ENCODE measurements at places on chromosomes 1 and 21. TPM values are rescaled to one million over a fixed set of nuclear protein-coding genes. Genes with fewer than 3 reads are reported as not detected.

The ACOT11 gene
- total RNA-seq: 40.2 TPM

DNA sequence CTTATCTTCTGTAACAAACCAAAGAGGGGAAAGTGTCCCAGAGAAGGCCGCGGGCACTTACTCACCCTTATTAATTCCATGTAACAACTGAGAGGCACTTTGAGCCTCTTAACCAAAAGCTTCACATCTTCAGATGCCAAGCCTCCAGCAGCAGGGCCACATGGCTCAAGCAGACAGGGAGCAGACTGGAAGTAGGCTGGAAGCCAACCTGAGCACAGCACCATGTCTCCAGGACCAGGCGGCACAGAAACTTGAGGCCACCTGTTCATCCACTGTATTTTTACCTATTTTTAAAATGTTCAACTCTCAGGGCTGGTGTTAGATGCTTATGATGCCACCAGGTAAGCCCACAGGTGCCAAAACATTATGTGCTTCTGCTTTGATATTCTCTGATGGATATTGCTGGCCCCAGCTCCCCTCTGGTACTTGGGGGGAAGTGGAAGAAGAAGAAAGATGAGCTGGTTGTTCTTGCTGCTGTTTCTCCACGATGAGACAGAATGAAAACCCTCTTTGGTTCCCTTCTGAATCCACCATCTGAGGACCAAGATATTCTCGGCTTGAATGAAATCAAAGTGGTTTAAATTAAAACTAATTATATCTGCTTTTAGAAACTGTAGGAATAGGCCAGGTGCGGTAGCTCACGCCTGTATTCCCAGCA, 30.6 kb upstream of the SDE2 start:
- DNase-seq: no peak

DNA sequence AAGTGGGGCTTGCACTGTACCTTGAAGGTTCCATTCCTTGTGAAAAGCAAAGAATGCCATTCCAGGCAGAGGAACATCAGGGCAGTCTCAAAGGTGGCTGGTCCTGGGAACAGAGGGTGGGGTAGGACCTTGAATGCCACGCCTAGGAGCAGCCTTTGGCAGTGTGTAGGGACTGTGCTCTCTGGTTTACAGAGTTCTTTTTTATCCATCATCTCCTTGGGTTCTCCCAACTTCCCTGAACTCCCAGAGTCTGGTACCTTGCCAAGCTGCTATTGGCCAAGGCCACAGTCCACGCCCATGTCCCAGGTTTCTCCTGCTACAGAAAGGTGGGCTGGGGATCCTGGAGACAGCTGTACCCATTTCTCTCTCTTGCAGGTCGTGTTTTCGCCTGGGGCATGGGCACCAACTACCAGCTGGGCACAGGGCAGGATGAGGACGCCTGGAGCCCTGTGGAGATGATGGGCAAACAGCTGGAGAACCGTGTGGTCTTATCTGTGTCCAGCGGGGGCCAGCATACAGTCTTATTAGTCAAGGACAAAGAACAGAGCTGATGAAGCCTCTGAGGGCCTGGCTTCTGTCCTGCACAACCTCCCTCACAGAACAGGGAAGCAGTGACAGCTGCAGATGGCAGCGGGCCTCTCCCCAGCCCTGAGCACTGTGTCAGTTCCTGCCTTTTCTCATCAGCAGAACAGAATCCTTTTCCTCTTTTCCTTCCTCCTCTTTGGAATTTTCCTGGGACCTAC, 15.3 kb upstream of the TRNAU1AP start:
- no peak for DNase-seq

- DNase-seq: no peak
Measured at GRCh38 chr1:234844479-234845031, 234.6 kb upstream of the IRF2BP2 start.

The S100A7A gene
- not detected for total RNA-seq

GRCh38 chr1:212211371-212211770, 73.8 kb upstream of the PPP2R5A start:
- DNase-seq: no peak

- DNase-seq: no peak
Measured at GRCh38 chr21:42666925-42667324, 13.5 kb downstream of the PDE9A start.

DNA sequence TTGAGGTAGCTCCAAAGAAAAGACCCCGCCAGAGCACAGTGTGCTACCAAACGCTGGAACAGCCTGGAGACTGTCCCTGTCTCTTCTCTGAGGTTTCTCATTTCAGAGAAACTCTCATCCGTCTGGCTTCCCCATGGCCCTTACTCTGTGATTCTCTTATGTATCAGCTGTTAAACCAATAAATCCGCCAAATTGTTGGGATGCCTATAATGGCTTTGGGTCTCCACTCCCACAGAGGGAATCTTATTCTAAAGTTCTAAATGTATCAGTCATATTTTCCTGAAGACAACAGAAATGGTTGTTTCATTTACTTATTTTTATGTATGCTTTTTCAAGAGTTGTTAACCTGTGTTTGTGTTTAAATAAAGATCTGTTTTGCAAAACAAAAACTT, 4.0 kb downstream of the ERG start:
- no peak for DNase-seq

- no peak for DNase-seq
Measured at GRCh38 chr1:224192082-224192788, 9.2 kb downstream of the DEGS1 start.

GRCh38 chr21:17118638-17119384, 394.0 kb upstream of the CXADR start:
- DNase-seq: no peak

The PODN gene
- total RNA-seq: 27.4 TPM

- no peak for DNase-seq
Measured at GRCh38 chr1:208251911-208252835, 8.0 kb upstream of the PLXNA2 start.

GRCh38 chr1:44681905-44682882, 7.7 kb downstream of the ARMH1 start:
- no peak for DNase-seq

GRCh38 chr1:200929530-200930278, 35.0 kb downstream of the INAVA start:
- DNase-seq: no peak

The IL19 gene
- not detected for total RNA-seq

DNA sequence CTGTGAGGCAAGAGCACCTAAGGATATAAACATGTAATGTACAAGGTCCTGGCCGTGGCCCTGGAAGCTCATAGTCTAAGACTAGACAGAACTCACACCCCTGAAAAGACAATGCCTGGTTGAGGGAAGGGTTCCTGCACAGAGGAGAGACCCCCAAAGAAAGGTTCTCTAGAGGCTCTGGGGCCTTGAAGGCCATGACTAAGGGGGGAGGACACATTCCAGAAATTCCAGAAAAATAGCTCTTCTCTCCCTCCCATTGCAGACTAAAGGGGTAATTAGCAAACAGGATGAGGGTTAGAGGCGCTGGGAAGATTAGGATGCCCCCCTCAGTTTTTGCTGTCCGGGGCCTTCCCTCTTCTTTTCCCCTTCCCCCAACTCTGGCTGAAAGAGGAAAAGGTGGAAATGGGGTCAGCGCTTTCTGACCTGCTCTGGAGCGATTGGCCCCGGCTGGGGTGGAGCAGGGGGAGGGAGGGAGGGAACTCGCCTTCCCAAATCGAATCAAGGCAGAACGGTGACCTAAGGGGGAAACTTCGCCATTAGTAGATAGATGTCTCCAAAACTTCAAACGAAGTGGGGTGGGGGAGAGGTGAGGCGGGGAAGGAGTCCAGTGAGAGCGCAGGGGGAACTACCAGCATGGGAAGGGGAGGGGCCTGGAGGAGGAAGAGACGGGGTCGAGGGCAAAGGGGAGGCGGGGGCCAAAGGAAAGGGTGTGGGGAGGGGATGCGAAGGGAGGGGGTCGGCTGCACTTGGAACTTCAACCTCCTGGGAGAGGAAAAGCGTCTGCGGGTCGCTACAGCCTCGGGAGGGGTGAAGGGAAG, 11.8 kb downstream of the PAX7 start:
- DNase-seq: no peak

The KIF17 gene
- 2.7 TPM for total RNA-seq

DNA sequence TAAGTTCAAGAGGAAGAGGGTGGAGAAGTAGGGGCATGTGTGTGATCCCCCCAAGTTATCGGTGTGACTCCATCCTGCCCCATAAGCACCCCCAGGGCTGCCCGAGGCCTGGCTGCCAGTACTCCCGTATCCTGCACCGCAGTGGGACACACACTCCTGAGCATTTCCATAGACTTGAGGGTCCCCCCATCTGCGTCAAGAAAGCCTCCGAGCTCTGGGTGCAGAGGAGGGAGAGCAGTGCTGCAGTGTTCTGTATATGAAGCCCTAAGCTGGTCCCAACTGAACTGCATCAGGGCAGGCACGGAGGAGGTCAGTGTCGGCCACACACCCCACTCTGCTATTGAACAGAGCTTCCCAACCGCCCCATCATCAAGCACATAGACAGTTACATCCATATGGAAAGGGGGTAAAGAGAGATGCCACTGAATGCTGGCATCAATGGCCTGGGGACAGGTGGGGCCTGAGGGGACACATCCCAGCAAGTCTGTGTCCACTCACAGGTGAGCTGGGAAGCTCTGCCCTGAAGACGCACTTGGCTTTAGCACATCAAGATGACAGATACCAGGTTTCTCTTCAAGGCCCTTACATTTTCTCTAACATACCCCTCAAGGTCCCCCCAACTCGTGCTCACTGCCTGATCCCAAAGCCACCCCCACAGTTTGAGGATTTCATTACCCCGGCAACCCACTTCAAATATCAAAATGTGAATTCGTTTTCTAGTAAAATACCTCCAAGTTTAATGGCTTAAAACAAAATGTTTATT, 64.3 kb downstream of the EVA1C start:
- no peak for DNase-seq

GRCh38 chr1:31152181-31152795, 86.8 kb upstream of the PUM1 start:
- DNase-seq: no peak

DNA sequence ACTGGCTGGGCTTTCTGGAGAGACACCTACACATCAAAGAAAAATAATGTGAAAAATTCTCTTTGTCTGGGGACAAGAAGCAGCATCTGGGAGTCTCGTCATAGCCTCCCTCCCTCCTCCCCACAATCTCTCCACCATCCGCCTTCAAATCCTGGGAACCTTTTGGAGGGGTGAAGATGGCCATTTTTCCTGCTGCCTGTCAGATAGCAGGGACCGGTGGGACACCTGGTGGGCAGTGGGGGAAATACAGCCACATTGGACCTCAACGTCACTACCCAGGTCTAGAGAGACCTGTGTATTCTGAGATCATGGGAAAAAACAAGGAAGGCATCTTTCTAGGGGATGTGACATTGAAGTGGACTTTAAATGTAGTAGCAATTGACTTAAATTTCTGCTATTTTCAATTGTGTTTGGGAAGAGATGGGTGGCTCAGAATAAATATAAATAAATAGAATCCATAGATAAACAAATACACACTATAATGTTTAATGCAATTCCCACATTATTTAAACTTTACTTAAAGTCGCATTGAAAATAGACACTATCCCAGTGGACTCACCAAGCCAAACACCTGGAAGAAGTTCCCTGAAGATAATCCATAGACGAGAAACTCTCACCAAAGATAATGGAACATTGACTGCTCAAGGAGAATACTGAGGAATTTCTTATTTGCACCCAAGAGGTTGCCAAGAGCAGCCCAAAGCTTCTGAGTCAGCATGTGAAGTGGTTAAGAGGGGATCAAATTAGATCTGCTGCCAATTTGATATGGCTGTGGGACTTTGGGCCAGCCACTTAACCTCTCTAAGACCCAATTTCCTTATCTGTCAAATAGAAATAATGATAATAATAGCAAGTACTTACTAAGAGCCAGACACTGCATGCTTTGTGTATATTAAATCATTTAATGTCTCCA, 147.6 kb upstream of the CAMK1G start:
- DNase-seq: peak; percentile 62

GRCh38 chr1:20107796-20108195, 11.5 kb downstream of the PLA2G2D start:
- no peak for DNase-seq

The NES gene
- total RNA-seq: 182 TPM

DNA sequence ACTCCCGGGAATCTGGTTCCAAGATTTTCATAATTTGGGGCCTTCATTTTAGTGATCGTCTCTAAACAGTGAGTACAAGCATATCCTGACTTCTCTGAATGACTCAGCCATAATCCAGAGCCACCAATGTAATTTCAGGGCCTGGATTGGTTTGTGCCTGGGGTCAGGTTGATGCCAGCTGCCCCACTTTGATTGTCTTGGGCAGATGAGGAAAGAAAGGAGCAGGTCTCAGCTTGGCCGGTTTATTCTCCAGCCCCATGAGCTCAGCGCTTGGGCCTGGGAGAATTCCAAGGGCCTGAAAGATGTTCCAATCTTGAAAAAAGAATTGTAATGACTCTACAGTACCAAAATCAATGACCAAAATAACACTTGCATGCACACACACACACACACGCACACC, 71.2 kb upstream of the ECE1 start:
- DNase-seq: no peak

DNA sequence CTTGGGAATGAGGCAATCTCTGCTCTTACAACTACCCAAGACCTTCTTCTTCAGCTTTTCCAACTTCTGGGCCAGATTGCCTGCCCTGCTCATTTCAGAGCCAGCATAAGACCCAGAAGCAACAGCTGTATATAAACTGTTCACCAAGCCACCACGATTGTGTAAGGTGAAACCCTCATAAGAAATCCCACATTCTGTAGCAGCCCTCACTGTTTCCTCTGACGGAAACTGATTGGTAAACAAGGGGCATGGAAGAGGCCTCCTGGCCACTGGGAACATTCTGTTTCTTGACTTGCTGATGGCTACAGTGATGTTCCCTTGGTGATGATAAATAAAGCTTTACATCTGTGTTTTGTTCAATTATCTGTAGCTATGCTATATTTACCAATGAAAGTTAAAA, 39.7 kb upstream of the EXO1 start:
- DNase-seq: no peak

DNA sequence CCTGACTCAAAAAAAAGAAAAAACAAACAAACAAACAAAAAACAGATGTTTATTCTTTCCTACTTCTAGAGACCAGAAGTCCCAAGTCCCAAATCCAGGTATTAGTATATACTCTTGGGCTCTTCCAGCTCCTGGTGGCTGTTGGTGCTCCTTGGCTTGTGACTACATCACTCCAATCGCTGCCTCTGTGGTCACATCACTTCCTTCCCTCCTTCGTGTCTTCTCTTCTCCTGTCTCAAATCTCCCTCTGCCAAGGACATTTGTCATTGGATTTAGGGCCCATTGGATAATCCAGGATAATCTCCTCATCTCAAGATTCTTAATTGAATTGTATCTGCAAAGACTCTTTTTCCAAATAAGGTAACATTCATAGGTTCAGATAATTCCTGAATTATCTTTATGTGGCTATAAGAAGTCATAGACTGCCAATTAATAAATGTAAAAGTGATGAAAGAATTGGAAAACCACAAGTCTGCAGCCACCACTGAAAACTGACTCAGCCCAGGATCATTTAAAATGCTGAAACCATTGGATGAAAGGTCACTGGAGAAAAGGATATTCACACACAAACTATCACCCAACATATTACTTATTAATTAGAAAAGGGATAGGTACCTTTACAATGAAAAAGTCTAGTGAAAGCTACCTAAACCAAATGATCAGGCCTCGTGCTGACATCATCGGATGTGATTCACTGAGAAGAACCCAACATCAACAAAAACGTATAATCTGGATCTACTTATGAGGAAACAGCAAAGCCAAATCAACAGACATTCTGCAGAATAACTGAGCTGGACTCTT, 67.1 kb downstream of the ZNF281 start:
- DNase-seq: no peak

- DNase-seq: peak; percentile 68
Measured at GRCh38 chr1:59814180-59814900, 409 bp upstream of the HOOK1 start.

GRCh38 chr1:240644732-240645131, 32.8 kb upstream of the GREM2 start:
- no peak for DNase-seq

- no peak for DNase-seq
Measured at GRCh38 chr1:246878551-246878950, 53.2 kb downstream of the AHCTF1 start.
